Hypothalamus (tissue), 51 donors: ENCODE measurements at places on chromosomes 13 and 19.

DNA sequence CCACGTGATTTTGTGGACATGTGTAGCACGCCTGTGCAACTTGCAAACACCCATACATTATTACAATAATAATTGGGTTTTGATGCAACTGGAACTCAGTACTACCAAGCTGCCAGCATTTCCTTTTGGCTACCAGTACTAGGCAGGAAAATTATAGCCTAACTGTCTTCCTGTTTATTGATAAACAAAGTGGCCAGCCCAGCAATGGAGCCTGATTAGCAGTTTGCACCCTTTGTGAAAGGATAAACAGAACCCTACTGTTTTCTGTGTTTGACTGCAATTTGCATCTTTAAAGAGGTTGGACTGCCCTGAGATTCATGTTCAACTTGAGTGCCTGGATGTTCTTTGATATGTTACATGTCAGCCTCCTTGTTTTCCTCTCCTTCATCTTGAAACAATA lies 173.9 kb downstream of the ZIC5 start:
- DNase-seq = no peak

- DNase-seq = no peak
Observed at GRCh38 chr13:59461411-59461810, 702.3 kb downstream of the DIAPH3 start.

DNA sequence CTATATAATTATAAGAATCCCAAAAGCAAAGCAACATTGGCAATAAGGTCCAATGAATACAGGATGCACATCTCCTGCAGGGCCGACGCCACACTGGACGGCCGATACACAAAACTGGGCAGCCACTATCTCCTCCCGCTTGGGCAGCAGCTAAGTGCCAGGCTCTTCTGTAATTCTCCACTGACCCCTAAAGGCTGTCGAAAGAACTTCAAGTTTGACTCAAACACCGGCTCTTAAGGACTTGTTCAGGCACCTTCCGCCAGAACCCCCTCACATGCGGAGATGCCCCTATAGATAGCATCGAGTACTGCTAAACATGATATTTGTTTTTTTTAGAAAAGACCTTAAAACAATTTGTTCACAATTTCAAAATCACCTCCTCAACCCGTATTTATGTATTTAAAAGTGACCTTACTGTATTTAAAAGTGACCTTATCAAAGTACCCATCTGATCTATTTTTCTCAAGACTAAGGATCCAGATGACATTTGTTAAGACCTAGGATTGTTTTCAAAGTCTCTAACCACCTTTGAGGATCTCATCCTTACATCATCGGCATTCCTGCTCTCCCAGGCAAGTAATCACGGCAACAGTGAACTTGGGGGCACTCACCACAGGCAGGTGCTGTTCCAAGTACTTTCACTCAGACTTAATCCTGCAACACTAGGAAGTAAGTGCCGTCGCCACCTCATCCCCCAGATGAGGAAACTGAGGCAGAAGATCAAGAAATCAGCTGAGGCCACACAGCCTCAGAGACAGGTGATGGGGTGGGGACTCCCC lies 77.8 kb downstream of the TUBGCP3 start:
- no peak for DNase-seq

- peak; percentile 81 for DNase-seq
Observed at GRCh38 chr19:39403331-39404312, 3.0 kb upstream of the ZFP36 start.

GRCh38 chr13:57056601-57057180 lies 84.0 kb upstream of the PRR20A start:
- no peak for DNase-seq

DNA sequence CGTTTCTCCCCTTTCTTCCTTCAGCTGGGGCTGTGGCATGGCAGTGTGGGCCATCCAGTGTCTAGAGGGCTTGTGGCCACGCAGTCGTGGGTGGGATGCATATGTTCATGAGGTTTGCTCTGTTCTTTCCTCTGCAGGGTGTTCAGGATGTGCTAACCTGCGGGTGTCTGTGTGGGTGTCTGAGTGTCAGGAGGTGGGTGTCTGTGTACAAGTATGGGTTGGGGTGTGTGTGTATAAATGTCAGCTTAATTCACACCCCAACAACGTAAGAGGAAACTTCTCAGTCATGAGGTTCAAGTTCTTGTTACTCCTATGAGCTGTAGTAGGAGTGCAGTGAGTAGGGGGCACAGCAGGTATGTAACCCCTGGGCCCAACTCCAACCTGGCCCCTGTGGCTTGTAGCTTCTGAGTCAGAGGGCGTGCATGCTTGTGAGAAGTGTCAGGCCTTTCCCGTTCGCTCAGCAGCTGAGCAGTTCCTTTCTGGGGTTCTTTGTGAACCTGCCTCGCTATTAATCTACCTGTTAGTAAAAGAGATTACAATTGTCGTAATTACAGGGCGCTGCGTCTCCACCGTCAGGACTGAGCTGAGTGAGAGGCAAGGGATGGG lies 49.1 kb downstream of the NFIX start:
- DNase-seq = no peak

DNA sequence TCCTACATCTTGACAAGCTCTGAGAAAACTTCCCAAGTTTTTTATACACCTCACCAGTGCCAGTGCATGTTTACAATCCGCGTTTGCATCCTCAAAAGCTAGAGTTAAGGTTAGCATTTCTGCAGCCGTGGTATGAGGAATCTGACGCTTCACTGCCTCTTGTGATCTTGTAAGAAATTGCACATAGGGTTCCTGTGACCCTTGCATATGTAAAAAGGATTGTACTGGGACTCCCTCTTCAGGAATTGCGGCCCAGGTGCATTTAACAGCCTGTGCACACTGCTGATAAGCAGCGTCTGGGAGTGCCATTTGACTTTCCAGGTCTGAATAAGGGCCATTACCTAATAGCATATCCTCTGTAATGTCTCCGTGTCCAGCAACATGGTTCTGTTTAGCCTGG lies 15.3 kb downstream of the FPR3 start:
- no peak for DNase-seq

DNA sequence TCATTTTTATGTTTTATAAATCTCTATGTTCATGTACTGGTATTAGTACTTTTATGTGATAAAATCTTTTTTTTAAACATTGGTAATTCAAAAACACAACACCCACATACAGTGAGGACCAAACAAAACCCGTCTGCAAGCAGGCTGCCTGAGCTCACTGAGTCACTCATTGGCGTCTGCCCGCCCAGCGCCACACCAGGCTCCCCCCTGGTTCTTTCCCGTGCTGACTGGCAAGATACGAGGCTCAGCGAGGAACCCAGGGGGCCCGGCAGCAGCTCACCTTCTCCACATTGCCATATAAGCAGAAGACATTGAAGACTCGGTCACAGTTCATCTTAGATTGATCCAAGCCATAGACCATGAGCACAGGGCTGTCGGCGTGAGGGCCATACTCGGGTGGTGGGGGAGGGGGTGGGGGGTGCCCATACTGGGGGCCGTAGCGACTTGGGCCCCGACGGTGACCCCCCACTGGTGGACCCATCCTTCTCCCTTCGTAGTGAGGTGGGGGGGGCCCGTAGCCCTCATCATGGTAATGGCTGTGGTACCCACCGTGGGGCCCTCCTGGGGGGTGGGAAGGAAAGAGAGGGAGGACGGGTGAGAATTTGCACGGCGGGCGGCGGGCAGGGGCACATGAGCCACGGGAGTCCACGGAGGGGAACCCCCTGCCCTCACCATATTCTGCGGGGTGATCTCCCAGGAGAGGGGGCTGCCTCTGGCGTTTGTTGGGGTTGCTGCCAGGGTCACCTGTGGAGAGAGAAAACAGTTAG lies 8.4 kb upstream of the ECH1 start:
- no peak for DNase-seq

DNA sequence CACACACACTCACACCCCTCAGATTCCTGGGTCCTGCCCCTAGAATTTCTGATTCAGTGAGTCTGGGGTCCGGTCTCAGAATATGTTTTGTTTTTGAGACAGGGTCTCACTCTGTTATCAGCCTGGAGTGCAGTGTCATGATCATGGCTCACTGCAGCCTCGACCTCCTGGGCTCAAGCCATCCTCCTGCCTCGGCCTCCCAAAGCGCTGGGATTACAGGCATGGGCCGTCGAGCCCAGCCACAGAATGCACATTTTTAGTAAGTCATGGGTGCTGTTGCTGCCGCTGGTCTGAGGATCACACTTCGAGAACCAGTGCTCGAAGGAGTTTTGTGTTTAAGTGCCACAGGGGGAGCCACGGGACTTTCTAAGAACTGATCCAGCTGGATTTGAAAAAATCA lies 22.1 kb upstream of the TNFSF14 start:
- no peak for DNase-seq

DNA sequence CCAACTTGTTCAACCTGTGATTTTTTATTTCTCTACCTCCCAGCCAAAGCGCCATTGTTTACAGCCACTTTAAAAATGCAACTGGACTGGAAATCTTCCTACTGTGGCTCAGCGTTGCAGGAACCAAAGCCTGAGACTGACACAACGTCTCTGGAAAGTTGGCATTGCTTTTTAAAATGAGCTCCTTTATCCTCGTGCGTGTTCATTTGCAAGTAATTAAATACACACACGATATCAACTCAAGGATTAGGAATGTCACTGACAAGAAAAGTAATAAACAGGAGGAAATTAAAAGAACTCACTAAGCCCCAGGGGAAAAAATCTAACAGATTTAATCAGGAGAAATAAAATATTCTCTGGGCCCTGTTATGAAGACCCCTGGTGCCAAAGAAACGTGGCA lies 184.6 kb upstream of the IRS2 start:
- DNase-seq = no peak
